Cardiac muscle cell (in vitro differentiated cells and primary cell): ENCODE measurements at places on chromosomes 11 and 22. TPM values are rescaled to one million over a fixed set of nuclear protein-coding genes. Genes with fewer than 3 reads are reported as not detected.

Gene OR52H1
- 0.46 and 0.83 TPM in 2 replicates for total RNA-seq

Gene MS4A10
- total RNA-seq, result not detected in 2 replicates

Gene GLB1L3
- not detected in 2 replicates for total RNA-seq

- DNase-seq, result peak; percentile 61
Observed at GRCh38 chr11:70467201-70468085, 69.1 kb downstream of the CTTN start.

DNA sequence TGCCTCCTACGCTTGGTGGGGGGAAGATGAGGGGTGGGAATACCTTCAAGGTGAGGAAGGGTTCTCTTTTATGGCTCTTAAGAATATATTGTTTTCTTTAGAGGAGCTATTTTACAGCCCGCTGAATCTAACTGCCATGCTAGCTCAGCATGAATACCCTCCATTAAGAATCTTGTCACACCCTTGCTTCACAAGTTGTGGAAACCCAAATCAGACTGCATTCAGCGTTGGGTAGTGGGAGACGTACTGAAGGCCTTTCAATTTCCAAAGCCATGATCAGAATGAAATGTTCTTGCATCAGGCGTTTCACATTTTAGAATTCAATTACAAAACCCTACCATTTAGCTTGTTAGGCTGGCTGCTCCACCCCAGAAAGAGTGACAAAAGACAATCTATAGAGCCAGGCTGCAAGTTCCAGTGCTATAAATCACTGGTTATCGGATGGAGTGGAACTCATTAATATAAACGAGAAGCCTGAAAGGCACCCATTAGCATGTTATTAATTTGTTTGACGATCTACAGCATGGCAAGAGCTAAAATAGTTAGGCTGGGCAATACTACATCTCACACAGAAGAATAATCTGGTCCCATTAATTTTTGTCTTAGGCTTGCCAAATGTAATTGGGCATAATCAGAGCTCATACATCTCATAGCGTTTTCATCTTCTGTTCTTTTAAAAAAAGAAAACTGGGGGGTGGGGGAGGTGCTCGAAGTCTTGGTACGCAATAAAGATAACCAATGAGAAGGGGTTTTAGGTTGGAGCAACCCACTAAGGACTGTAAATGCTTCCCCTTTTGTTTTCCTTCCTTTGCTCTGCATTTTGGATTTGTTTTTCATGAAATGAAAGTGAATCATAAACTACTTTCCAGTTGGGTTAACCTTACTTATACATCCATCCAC is 57.5 kb downstream of the ABTB2 start:
- DNase-seq, result no peak

DNA sequence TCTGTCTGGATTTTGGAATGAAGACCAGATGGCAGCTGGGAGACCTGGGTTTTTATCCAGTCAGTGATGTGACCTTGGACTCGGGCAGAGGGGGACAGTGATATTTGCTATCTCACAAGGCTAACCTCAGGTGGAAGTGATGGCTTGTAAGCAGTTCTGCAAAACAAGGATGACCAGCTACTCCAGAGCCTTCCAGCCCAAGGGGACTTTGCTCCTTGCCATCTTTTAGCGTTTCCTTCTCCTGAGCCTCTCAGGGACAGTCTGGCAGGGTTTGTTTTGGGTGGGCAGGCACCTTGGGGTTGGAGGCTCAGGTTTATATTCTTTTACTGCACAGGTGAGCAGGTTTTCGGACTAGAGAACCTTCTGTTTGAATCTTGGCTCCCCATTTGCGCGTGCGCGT is 9.5 kb upstream of the OSBP2 start:
- no peak for DNase-seq

- DNase-seq, result no peak
Observed at GRCh38 chr11:126697936-126698335, 302.6 kb downstream of the KIRREL3 start.

DNA sequence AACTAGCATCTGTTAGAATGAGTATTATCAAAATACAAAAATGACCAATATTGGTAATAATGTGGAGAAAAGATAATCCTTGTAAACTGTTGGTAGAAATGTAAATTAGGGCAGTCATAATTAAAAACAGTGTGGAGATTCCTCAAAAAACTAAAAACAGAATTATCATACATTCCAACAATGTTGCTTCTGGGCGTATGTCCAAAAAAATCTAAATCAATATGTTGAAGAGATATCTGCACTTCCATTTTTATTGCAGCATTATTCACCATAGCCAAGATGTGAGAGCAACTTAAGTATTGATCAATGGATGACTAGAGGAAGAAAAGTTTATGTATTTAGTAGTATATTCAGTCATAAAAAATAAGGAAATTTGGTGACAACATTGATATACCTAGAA is 59.8 kb upstream of the OR9G4 start:
- DNase-seq, result no peak

- no peak for DNase-seq
Observed at GRCh38 chr11:121596195-121597155, 143.7 kb upstream of the SORL1-AS1 start.

Gene GNAZ
- 2.8 and 3.7 TPM in 2 replicates for total RNA-seq

GRCh38 chr11:43789700-43790443 is 90.8 kb upstream of the ALKBH3 start:
- DNase-seq, result peak; percentile 52

- peak; percentile 81 for DNase-seq
Observed at GRCh38 chr22:46798366-46799350, 36.2 kb downstream of the TBC1D22A start.

DNA sequence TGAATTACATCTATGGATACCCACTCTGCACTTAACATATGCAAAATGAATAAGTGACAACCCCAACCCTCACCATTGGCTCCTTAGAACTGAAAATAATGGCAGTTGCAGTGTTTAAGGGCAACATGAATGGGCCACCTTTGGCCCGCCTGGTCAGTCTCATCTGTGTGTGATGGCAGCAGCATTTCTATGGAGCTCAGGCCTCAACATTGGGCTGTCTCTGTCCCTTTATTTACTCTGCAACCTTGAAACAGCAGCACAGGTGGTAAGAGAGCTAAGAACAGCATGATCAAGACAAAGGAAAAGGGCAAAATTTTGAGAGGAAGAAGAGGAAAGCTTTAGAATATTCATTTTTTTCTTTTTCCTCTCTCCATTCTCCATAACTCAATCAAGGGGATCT is 38.3 kb upstream of the TMEM135 start:
- DNase-seq, result no peak

GRCh38 chr11:96188243-96189006 is 154.6 kb downstream of the MAML2 start:
- DNase-seq, result no peak

DNA sequence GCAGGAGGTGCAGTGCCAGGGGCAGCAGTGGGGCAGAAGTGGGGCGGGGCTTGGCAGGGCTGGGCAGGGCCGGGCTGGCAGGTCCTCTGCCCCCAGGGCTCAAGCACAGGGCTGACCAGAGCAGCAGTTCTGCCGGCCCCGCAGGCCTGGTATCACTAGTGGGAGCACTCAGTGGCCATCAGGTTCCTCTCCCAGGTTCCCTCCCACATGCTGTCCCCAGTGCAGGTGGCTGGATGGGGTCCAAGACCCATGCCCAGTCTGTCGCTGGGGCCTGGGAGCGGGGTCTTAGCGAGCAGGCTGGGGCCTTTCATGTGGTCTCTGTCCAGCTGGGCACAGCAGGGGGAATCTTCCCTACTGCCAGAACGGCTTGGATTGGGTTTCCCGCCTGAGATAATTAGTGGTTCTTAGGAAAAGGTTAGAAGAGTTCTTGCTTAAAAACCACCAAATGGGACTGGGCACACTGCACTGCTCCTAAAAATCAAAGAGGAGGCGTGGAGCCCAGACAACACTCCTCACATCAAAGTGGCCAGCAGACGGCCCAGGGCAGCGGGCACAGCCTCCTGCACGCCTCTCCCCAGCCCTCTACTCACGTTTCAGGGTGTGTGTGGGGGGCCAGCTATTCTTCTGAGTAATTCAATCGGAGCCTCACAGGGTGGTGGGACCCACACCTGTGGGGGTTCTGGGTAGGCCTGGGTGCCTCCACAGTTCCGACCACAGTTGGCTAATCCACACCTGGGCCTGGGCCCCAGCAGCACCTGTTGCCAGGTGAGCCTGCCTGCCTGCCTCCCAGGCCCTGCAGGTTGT is 45.6 kb downstream of the TPCN2 start:
- no peak for DNase-seq

DNA sequence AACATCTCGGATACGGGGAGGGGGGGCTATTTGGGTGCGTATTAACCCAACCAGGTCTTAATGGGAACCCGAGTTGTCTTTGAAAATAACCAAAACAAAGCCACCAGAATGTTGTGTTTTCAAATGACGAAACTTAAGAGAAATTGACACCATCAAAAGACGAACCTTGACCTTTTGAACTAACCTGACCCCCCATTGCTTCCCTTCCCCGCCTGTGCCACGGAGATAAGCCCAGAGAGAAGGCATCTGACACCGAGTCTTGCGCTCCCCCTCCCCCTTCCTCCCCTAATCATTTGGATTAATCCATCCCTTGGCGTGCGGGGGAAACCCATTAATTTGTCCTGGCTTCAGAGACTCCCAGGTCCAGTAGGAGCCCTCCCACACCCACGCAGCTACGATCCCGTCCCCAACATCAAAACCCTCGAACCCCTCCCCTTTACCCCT is 4.5 kb upstream of the GCAT start:
- DNase-seq, result no peak

Gene MORC2
- 28.8 and 30.3 TPM in 2 replicates for total RNA-seq

Gene DDX25
- 4.9 and 7.5 TPM in 2 replicates for total RNA-seq

DNA sequence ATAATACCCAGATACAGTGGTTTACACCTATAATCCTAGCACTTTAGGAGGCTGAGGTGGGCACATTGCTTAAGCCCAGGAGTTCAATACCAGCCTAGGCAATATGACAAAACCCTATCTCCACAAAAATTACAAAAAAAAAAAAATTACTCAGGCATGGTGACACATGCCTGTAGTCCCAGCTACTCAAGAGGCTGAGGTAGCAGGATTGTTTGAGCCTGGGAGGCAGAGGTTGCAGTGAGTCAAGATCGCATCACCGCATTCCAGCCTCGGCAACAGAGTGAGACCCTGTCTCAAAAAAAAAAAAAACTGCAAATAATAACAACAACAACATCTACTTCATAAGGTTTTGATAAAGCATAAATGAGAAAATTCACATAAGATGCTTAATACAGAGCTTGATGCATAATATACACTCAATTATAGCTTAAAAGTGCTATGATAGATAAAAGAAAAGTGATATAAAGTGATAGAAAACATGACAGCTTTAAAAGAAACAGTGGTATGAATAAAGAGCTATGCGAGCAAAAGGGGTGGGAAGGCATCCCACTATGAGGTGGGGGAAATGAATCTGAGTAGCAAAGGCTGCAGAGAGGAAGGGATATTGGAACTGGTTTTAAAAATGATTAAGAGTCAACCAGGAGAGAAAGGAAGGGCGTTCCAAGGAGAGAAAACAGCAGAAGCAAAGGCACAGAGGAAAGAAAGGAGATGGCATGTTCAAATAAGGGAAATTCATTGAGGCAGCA is 197.6 kb downstream of the KIF18A start:
- peak; percentile 15 for DNase-seq

DNA sequence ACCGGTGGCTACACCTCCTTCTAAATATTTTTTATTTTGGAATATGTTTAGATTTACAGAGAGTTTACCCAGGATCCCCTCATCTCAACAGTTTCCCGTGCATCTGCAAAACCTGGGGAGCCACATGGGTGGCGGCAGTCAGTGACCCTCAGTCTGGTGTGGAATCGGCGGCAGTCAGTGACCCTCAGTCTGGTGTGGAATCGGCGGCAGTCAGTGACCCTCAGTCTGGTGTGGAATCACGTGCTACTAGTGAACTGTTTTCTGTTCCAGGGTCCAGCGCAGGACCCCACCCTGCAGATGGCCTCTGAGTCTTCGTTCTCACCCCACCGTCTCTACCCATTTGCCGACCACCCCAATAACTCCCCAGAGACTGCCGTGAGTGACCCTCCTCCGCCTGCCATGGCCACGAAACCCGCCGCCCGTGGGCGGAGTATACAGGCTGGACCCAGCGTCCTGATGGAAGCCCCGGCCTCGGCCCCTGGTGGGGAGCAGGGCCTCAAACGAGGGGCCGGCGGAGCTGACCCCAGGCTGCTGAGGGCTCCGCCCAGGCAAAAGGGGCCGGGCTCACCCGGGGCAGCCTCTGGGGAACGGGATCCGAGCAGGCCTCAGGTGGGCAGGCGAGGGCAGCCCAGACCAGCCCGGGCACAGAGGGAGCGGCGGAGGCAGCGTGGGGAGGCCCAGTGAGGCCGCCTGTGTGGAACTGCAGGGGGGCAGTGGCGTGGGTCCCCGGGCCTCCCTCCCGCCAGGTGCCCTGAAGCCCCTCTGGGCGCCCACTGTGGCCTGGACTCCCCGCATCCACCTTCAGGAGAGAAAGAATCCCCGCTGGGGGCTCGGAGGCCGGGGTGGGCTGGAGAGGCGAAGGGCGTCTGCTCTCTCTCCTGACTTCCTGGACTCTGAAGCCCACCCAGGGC is 2.5 kb downstream of the IL17REL start:
- no peak for DNase-seq

DNA sequence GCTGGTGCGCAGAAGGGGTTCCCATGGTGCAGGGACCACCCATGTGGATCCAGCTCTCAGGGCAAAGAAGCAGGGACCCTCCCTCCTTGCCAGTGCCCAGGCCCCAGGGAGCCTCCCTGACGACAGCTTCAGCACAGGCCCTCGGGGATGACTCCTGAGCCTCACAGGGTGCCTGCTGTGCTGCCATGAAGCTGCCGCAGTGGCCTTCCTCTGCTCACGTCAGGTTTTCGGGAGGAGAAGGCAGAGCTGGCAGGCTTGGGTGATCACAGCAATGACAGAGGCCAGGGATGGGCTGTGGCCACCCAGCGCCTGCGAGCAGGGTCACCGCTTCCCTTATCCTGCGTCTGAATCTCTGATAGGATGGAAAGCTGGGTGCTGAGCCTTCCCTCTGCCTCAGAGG is 276.2 kb downstream of the BRD1 start:
- DNase-seq, result no peak

Gene MRGPRX4
- total RNA-seq, result not detected in 2 replicates

DNA sequence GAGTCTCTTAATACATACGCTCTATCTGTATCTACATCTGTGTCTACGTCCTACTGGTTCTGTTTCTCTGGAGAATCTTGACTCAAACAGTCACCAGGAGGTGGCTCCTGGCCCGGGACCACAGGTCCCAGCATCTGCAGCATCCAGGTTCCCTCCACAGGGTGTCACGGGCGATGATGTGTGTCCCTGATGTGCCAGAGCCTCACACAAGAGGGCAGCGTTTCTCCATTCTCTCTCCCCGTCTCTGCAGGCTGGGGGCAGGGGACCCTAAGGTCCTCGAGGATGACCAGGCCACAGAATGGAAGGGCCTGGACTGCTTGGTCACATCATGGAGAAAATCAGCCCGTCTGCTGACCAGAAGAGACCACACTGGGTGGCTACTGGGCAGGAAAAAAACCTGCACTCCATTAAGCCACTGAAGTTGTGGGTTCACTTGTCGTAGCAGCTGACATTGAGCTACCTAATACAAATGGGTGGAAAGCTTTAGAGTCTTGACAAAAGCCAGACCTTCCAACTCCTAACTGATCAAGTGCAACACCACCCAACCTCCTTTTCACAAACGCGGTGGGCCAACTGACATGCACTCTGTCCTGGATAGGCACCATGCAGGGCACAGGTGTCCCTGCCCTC is 392.5 kb downstream of the CTTN start:
- DNase-seq, result no peak
